Lower leg skin (tissue), 4 donors: ENCODE measurements at places on chromosomes 1 and 21. TPM values are rescaled to one million over a fixed set of nuclear protein-coding genes. Genes with fewer than 3 reads are reported as not detected.

The FAM131C gene
- total RNA-seq: 1.7 TPM

The GJA4 gene
- total RNA-seq: 2.9 TPM

The RIPK4 gene
- 72.3 TPM for total RNA-seq

The TNFRSF8 gene
- 2.5 TPM for total RNA-seq

The NOS1AP gene
- 3.0 TPM for total RNA-seq

The ADGRL4 gene
- total RNA-seq: 8.6 TPM

The GLIS1 gene
- 0.63 TPM for total RNA-seq

GRCh38 chr1:232471250-232471649 lies 158.7 kb downstream of the SIPA1L2 start:
- DNase-seq: no peak

DNA sequence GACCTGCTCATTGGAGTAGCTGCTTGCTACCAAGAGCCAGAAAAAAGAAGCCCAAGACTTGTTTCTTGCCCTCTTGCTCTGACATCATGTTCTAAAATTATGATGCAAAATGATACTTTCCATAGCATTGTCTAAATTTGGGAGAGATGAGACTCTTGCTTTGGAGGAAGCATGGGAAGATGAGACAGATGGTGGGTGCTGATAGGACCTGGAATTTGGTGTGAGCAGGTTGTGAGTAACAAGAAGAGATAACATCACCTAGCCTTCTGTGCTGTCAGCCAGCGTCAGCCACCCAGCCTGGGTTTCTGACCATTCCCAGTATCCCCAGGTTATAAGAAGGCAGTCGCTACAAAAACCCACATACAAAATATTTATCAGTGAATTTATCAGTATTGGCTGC lies 67.1 kb upstream of the GCLM start:
- no peak for DNase-seq

GRCh38 chr1:15258833-15259621 lies 12.0 kb downstream of the FHAD1 start:
- no peak for DNase-seq

GRCh38 chr1:7614576-7615074 lies 156.5 kb upstream of the VAMP3 start:
- DNase-seq: no peak

DNA sequence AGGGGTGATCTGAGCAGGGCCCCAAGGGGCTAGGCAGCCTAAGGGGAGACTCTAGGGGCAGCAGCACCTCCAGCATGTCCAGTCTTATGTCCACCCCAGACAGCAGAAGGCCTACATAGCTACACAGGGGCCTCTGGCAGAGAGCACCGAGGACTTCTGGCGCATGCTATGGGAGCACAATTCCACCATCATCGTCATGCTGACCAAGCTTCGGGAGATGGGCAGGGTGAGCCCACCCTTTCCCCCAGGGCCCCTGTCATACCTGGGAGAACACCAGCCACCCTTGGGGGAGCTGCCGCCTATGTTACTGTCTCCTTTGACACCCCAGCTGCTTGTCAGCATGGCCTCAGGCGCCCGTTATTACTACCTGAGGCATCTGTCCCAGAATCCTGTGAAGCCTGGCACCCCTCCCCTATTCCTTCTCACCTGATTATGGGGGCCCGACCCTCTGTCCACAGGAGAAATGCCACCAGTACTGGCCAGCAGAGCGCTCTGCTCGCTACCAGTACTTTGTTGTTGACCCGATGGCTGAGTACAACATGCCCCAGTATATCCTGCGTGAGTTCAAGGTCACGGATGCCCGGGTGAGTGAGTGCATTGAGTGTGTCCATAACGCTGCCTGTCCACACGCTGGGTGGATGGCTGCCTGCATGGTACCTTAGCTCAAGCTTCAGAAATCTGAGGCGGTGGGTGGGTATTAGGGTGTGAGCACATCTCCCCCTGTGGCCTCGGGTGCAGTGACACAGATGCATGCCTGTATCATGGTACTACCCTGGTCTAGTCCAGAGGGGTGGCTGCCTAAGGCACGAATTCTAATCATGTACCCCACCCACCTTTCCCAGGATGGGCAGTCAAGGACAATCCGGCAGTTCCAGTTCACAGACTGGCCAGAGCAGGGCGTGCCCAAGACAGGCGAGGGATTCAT lies 29.7 kb upstream of the KDM4A start:
- no peak for DNase-seq

DNA sequence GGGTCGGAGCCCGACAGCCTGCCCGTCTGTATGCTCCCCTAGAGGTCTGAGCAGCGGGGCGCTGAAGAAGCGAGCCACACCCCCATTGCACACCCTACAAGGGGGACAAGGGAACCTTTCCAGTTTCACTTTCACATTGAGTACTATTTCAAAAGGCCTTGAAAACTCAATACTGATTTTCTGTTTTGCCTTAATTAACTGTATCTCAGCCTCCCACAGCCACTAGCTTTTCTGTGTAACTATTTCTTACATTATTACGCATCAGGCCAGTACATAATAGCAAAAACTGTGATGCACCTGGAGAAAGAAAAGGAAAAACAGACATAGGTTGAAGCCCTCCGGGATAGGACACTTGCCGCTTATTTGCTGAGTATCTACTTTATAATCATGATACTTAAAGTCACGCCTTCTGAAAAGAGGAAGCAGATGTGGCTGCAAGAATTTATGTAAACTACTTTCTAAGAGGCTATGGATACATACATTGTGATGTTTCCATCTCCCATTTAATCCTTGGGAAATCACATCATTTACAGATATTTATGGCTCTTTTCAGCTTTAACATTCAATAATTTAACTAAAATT lies 1719.5 kb downstream of the MRPL39 start:
- no peak for DNase-seq

DNA sequence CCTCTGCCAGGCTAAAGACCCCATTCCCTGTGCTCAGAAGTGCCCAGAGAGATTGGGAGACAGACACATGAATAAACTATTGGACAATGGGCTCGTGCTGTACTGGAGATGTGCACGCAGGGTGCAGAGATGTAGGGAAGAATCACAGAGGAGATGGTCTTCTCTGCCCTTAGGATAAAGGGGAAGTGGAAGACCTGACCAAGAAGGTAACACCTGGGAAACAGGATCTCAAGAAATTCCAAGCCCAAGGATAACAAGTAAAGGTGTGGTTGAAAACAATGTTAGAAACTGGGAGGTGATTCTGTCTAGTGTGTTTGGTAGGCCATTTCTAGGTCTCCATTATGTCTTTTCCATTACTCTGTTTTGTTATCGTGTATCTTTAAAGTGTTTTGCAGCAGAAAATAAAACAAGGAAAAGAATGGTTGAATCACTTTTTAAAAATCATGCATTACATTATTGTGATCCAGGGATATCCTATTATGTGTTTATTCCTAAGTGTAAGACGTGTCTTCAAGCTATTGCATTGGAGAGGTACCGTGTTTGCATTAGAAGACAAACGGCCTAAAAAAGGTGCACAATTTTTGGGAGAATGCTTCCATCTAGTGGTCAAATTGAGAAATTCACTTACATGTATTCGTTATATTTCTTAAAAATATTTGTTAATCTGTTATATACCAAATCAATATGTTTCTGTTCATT lies 40.8 kb upstream of the KCTD3 start:
- DNase-seq: no peak

- no peak for DNase-seq
Observed at GRCh38 chr1:178050084-178050483, 43.8 kb upstream of the RASAL2 start.

GRCh38 chr1:53088616-53089300 lies 26.7 kb downstream of the PODN start:
- no peak for DNase-seq
